Stomach (tissue), 19 donors: ENCODE measurements at places on chromosomes 16 and 17. TPM values are rescaled to one million over a fixed set of nuclear protein-coding genes. Genes with fewer than 3 reads are reported as not detected.

Gene TEKT5
- total RNA-seq = 0.45 TPM

DNA sequence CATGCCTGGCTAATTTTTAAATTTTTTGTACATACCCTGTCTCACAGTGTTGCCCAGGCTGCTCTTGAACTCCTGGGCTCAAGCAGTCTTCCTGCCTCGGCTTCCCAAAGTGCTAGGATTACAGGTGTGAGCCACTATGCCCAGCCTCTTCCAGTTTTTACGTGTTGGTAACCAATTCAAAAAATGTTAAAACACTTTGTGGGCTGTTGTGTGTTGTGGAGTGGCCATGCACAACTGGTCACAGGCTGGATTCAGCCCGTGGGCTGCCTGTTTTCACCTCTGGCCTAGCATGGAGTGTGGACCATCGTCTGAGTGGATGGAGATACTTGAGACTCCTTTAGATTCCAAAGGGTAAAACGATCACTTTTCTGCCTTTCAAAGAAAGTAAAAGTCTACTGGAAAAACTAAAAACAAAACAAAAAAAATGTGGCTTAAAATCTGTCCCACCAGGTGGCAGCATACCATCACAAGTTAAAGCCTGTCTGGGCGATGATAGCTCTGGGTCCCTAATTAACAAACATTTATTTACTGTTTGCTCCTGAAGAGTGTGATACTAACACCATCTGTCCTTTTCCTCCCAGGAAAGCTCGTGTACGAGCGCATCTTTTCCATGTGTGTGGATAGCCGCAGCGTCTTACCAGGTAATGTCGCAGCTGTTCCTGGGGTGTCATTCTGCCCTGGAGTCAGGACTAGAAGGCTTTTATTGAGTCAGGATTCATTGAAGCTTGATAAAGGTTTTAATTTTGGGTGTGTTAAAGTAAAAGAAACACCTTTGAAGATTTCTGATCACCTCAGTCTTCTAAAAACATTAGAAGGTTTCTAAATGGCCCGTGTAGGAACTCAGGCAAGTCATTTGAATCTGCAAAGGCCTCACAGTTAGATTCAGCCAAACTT is 45.8 kb downstream of the VPS35L start:
- H3K27me3 ChIP-seq = no peaks in the 10 kb centered on the region
- H3K27ac ChIP-seq = no peak overlapping the region
- H3K4me3 ChIP-seq = no peak overlapping the region
- no peaks in the 10 kb centered on the region for H3K4me1 ChIP-seq

DNA sequence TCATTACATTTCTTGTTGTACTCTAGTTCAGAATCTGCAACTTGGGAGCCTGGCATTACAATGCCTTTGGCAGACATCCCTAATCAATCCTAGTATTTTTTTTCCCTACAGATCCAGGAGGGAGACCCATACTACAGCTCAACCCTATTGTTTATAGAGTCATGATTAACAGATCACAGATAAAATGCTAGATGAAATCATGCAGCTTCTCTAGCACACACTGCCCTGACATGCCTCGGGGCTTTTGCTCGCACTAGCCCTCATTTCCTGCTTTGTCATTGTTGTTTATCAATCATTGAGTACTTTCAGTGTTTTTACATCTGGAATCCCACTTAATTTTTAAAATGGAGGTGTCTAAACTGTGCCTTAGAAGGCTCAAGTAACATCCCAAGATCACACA is 412.5 kb downstream of the CA10 start:
- no peaks in the 10 kb centered on the region for H3K27me3 ChIP-seq
- H3K36me3 ChIP-seq = no peaks in the 10 kb centered on the region
- no peaks in the 10 kb centered on the region for H3K4me1 ChIP-seq
- no peak overlapping the region for H3K4me3 ChIP-seq

- no peak overlapping the region for H3K27ac ChIP-seq
- H3K27me3 ChIP-seq = no peaks in the 10 kb centered on the region
- peaks cover 38% of the 10 kb centered on the region for H3K36me3 ChIP-seq
Observed at GRCh38 chr17:15973834-15974233, 25.7 kb downstream of the ZSWIM7 start.

Gene SLC5A11
- not detected for total RNA-seq

Gene NOD2
- 4.7 TPM for total RNA-seq

DNA sequence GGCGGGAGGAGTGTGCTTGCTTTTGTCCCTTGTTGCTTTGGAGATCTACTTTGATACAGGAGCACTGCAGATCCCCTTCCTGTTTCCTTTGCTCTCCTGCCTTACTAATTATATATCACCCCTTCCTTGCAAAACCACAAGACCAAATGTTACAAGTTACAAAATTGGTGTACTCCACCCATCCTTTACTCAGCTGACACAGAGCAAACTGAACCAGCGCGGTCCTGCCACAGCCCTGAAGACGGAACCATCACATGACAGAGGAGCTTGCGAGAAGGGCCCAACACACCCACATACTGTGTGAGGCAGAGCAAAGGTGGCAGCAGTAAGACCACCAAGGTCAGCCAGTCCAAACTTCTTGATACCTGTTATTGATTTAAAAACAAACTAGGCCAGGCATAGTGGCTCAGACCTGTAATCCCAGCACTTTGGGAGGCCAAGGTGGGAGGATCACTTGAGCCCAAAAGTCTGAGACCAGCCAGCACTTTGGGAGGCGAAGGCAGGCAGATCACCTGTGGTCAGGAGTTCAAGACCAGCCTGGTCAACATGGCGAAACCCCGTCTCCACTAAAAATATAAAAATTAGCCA is 33.2 kb downstream of the CYTH1 start:
- H3K4me1 ChIP-seq = peaks cover 57% of the 10 kb centered on the region
- H3K27me3 ChIP-seq = no peaks in the 10 kb centered on the region
- peak overlapping the region; percentile 80 for H3K27ac ChIP-seq
- H3K36me3 ChIP-seq = no peaks in the 10 kb centered on the region
- H3K4me3 ChIP-seq = no peak overlapping the region

Gene SOX9
- 69.5 TPM for total RNA-seq

Gene ORMDL3
- total RNA-seq = 64.5 TPM

Gene FBXL20
- 6.7 TPM for total RNA-seq

- H3K27me3 ChIP-seq = no peaks in the 10 kb centered on the region
- H3K4me1 ChIP-seq = no peaks in the 10 kb centered on the region
- H3K4me3 ChIP-seq = no peak overlapping the region
- no peak overlapping the region for H3K27ac ChIP-seq
- no peak for DNase-seq
- no peaks in the 10 kb centered on the region for H3K36me3 ChIP-seq
Observed at GRCh38 chr16:76943921-76944320, 247.1 kb upstream of the MON1B start.

DNA sequence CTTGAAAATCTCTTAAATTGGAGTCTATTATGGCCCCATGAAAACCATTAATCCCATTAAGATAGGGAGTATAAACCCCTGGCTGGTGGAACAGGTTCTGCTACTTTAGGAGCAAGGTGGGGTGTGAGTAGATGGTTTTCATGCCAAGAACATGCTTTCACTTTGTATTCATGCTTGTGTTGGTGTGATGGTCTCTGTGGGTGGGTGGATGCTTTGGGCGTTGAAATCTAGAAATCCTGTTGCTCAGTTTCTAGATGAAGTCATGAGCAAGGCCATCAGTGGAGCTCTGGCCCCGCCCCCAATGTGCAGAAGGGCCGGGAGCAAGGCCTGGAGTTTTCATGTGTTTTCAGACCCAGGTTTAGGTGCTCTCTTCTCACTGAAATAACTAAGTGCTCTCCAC is 20.1 kb downstream of the PLD6 start:
- H3K27ac ChIP-seq = peak overlapping the region; percentile 42
- H3K4me1 ChIP-seq = peaks cover 27% of the 10 kb centered on the region
- H3K36me3 ChIP-seq = peaks cover 68% of the 10 kb centered on the region
- H3K27me3 ChIP-seq = no peaks in the 10 kb centered on the region
